Activated CD4-positive, alpha-beta T cell treated with anti-CD3 and anti-CD28 coated beads, Interleukin-10, Interleukin-2, amounts not matched to agents 100 ng/mL and 50 ng/mL, durations not matched to agents 16 hours and 8 hours (primary cell): ENCODE measurements at places on chromosomes 13 and 19.

GRCh38 chr13:78035500-78035899 is 116.9 kb upstream of the EDNRB start:
- no peak for DNase-seq

DNA sequence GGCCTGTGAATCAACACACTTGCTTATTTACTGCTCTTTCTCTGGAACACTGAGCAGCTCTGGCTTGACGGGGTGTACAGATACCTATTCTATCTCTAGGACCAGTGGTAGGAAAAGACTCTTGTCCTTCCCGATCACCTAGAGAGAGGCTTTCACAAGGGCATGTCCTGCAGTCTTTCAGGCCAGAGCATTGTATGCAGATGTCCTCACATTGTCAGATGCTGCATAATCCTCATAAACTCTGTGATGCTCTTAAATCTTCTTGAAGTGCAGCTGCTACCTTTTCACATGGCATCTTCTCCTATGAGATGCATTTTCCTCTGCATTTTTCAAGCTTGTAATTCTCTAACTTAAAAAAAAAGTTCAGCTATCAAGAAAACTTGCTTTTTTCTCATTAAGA is 369.4 kb downstream of the OLFM4 start:
- DNase-seq = no peak

GRCh38 chr13:23386533-23386932 is 47.0 kb downstream of the SACS start:
- peak; percentile 81 for DNase-seq

GRCh38 chr13:86906127-86906874 is 764.9 kb upstream of the SLITRK5 start:
- no peak for DNase-seq

GRCh38 chr19:36207605-36208252 is 6.7 kb downstream of the ZNF565 start:
- DNase-seq = no peak

DNA sequence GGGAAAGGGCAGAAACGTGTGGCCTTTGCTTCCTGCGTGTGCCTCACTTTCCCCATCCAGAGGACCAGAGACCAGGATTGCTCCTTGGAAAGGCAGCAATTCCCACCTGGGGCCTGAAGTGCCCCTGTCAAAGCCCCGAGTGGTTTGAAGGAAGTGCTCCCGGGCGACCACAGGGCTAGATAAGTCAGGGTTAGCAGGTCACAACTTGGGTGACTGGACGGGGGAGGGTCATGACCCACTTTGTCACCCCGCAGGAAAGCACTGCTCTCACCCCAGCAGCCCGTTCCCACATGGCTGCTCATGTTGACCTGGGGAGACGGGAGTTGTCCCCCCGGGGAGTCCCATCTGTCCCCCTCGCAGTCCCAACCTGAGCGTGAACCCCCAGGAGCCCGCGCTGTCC is 459 bp downstream of the PRAM1 start:
- no peak for DNase-seq

- no peak for DNase-seq
These were observed 154.0 kb downstream of the NALCN start for GRCh38 chr13:101262306-101262705.
